Brain microvascular endothelial cell (primary cell): ENCODE measurements at places on chromosomes 5 and 9.

- DNase-seq: no peak
These were observed 444.7 kb downstream of the PLK2 start for GRCh38 chr5:58015175-58015574.

DNA sequence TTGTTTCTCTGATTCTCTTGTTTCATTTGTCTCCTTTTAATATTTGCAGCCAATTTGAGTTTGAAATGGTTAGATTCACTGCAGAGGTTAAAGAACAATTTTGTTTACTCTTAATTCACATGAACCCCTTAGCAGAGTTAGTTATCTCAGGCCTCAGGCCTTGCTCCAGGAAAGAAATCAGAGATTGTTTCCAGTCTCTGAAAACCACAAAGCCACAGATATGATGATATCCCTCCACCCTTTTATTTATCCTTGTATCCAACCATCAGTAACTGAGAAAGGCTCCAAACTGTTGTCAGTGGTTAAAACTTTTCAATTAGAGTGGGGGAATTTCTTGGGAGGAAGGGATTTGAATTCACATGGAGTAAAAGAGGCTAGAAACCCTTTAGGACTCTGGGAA lies 406.0 kb upstream of the DMAC1 start:
- no peak for DNase-seq

GRCh38 chr9:96854651-96855273 lies 448 bp upstream of the ZNF782 start:
- DNase-seq: no peak

DNA sequence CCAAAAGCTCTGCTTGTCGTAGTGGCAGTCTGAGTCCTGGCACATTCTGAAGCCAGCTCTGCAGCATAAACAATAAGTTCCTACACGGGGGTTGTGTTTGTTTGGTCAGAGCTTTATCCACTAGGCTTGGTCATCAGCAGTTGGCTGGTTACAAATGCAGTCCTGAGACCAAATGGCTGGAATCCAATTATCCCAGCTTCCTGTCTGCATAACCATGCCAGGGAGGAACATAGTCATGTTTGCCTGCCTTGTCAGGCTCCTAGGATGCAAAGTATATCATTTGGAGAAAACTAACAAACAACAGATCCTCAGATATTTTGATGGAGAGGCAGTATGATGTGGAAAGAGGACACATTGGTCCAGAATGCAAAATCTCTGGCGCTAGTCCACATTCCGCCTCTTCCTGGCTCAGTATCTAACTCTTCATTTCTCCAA lies 85.8 kb downstream of the FBXO38 start:
- DNase-seq: peak; percentile 45

DNA sequence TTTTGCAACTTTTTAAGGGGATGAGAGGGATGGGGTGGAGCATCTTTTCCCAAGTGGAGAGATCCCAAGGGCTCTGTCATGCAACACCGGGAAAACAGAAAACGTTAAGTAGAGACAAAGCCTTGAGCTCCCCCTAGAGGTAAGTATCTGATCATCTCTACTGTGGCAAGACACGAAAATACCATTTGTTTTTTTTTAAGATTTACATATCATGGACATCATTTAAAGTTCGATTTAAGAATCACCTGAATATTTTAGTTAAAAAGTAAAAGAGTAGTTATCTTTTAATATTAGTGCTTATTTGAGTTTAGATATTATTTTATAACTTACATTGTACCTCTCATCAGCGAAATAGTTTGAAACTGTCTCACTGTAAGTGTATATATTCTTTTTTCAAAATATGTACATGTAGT lies 200.4 kb downstream of the LRRC70 start:
- peak; percentile 47 for DNase-seq

DNA sequence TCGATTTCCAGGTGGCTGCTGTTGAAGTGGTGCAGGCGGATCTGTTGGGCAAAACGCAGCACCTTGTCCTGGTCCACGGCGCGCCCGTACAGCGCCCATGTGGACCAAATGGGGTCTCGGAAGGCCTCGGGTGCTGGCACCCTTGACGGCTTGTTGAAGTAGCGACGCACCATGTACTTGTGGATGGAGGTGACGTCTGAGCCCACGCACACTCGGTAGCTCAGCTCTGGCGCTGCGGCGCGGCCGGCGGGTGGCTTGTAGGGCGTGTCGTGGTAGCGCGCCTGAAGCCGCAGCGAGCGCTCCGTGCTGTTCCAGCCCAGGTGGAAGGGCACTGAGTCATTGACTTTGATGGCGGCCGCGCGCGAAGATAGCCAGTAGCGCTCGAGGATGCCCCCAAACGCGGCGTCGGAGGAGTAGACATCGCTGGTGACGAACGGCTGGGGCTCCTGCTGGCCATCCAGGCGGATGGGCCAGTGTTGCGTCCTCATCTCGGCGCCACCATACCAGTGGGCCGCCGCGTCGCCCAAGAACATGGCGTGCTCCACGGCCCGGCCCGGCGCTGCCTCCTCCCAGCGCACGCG lies 4.7 kb downstream of the MYORG start:
- no peak for DNase-seq

DNA sequence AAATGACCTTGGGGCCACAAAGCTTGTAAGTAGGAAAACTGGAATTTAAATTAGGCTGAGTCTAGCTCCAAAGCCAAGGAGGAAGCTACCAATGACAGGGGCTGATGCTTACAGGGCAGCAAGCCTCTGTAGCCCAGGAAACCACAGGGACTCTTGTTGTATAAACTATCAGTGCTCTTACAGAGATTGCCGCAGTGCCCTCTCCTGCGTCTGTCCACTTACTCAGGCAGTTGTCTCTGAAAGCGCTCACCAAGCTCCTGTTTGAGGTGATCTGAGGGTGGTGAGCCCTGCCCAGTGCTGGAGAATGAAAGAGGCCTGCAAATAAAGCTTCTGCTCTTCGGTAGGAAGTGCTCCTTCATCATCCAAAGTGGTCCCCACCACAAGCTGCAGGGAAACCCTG lies 498.8 kb downstream of the ARHGEF28 start:
- DNase-seq: peak; percentile 22

GRCh38 chr9:123743737-123744136 lies 186.2 kb downstream of the DENND1A start:
- DNase-seq: no peak

- no peak for DNase-seq
These were observed 8.3 kb downstream of the OTP start for GRCh38 chr5:77630114-77630680.

GRCh38 chr5:88108490-88109279 lies 160.0 kb downstream of the TMEM161B start:
- DNase-seq: no peak

- no peak for DNase-seq
These were observed 20.7 kb upstream of the MOCS2 start for GRCh38 chr5:53130266-53130665.
